ENCODE measurements at places on chromosomes 12 and 14.

DNA sequence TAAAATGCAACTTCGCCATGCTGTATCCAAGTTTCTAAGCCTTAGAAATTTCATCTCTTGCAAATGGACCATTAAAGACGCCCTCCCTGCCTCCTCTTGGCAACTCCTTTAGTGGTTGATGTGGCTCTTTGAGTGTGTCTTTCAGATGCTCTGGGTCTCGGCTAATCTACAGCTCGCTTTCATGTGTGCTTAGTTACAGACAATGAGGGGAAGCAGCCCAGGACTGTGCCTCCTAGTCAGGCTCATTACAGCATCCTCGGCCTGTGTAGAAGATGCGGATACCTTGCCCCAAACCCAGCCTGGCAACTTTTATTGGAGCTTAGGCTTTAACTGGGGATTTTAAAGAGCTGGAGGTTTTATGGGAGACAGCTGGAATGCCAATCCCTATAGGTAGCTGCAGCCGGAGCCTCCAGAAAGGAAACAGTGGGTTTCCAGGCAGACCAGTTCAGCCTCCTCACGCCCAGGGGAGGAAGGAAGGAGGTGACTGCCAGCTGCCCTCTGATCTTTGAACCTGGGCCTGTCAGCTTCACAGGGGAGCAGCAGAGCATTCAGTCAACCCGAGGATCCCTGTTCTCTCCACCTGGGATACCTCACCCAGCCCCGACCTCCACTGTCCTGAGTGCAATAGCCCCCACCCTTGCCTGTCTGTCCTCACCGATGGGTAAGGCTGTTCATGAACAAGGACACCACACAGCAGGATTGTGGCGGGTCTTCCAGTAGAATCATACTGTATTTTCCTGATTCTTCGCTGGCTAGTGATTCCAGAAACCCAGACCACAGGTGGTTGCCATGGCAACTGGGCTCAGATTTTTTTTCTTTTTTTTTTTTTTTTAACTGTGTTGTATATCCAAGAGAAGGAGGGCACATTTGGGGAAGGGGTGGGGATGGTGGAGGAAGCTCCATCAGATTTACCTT is 638.5 kb downstream of the MED13L start:
- no peak for DNase-seq

GRCh38 chr12:130667421-130667960 is 48.6 kb downstream of the RIMBP2 start:
- DNase-seq = no peak

DNA sequence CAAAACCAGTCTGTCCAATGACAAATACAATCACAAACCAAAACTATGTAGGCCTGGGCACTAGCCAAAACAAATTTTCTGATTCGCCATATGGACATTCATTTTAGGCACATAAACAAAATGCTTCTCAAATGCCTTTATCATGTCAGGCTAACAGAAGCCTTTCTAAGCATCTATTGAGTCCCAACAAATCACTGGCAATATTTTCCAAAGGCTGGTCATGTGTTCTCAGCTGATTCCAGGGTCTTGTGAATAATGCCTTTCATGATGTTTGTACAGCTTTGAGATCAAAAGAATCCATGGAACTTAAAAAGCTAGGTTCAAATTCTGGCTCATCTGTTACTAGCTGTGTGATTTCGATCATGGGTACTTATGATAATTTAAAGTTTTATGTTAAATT is 16.1 kb downstream of the FSCB start:
- no peak for DNase-seq

- no peak for DNase-seq
Measured at GRCh38 chr12:81610955-81611889, 147.9 kb downstream of the PPFIA2 start.

DNA sequence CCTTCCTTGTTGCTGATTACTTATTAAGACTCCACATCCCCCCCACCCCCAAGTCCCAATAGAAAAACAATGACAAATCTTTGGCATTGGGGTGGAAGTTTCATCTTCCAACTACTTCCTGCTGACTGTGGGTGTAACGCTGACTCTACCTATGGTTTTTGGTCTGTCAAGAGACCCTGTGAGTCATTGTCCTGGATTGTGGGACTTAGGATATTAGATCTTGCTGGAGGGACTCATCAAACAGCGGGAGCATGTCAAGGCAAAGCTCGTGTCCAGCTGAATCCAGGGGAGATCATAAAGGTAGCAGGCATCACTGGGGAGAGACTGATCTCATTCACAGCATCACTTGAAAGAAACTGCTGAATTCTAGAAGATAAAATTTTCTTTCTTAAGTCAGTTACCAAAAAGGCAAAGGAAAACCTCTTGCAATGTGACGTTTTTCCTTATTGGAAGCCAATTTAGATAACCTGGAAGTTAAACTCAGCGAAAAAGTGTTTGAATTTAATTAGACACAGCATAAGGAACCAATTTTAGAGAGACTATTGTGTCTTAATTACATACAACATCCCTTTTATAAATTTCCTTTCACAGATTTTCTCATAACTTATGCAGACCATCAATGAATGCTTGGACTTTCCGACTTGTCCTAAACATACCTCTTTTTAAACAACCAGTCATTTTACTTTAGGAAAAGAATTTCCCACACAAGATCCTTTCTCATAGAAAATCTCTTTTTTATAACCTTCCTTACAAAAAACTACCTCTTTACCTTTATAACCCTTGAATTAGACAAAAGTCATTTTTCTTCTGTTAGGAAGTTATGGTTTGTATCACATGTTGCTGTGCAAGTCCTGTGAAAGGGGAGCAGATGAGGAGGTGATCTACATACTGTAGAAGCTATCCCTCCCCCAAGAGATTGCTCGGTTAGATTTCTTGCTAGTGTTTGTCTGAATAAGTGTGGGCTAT is 94.6 kb upstream of the SCAF11 start:
- no peak for DNase-seq

- DNase-seq = no peak
Measured at GRCh38 chr14:21192875-21193535, 37.1 kb upstream of the OR5AU1 start.

DNA sequence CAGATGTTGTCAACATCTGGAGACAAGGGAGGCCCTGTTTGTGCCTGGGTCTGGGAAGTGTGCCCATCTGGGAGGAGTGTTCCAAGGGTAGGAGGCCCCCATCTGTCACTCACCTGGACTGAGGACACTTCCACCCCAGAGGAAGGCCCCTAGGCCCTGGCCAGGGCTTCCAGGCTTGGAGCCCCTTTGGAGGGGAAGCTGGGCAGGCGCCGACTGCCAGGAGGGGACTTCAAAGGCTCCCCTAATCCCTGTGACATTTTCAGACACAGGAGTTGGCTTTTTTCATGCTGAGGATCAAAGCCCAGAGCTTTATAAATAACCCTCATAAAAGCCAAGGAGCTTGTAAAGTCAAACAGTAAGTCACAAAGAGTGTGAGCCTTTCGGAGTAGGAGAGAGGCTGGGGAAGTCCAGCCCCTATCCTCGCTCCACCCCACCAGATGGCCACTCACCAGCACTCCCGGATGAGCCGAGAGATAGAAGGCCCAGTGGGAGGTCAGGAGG is 17.6 kb upstream of the FAM222A start:
- DNase-seq = no peak

- DNase-seq = no peak
Measured at GRCh38 chr12:130953771-130954543, at the start of gene ADGRD1. TSS of gene ADGRD1 (plus strand) at chr12:130953907. CDS start at chr12:130954466, 559 bp downstream.

- DNase-seq = no peak
Measured at GRCh38 chr12:69490920-69491643, 20.9 kb downstream of the FRS2 start.

DNA sequence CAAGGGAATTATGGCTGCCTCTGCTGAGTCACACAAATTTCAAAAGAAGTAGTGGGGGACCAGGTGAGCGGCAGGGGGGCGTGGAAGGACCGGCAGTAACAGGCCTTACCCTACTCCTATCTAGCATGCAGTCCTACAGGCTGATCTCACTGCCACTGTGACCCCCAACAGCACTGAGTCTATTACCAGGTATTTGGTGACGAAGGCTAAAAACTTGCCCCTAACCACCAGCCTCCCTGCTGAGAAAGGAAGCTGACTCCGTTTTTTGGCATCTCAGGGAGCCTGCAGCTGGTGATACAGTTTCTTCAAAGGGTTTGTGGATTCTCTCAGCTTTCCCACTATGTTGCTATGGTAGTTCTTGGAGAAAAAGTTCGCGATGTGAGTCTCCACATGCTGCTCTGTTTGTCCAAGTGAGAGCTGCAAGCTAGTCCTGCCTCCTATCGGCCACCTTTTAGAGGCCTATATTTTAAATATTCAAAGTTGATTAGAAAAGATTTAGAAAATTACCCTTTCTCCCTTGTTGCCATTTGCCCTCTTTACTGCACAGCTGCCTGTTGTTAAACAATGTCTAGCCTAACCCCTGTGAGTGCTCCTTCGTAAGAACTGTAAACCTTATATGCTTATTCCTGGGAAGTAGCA is 57.1 kb upstream of the SLCO1B1 start:
- no peak for DNase-seq

GRCh38 chr12:50637870-50638481 is 125.9 kb upstream of the ATF1 start:
- DNase-seq = no peak

GRCh38 chr14:65439117-65439516 is 26.6 kb downstream of the FUT8 start:
- no peak for DNase-seq

GRCh38 chr12:51508285-51508684 is 82.7 kb upstream of the SCN8A start:
- no peak for DNase-seq

DNA sequence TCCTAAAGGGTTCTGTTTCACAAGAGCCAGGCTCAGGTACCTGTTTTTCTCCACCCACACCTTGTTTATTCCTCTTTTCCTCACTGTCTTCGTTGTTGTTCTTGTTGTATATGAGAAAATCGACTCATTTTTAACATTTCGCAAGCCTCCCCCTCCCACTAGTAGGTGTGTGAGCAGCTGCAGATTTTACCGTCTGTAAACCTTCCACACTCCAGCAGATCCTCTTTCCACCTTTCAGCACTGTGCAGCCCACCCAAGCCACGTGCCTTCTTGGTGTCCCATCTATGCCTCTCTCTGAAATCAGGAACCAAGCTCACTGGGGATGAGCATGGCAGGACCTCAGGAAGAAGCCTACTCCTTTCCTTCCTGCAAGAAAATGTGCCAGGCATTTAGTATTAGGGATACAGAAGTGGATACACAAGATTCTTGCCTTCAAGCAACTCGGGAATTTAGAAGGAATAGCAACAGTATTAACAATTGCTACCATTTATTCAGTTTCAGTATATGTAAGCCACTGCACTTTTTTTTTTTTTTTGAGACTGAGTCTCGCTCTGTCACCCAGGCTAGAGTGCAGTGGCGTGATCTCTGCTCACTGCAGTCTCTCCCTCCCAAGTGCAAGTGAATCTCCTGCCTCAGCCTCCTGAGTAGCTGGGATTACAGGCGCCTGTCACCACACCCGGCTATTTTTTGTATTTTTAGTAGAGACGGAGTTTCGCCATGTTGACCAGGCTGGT is 113.6 kb downstream of the CHST11 start:
- DNase-seq = no peak

GRCh38 chr12:127773520-127773919 is 493.4 kb upstream of the TMEM132C start:
- no peak for DNase-seq

- DNase-seq = no peak
Measured at GRCh38 chr14:51597261-51598001, 54.3 kb upstream of the FRMD6 start.

- no peak for DNase-seq
Measured at GRCh38 chr12:39199351-39199750, 243.6 kb downstream of the KIF21A start.

DNA sequence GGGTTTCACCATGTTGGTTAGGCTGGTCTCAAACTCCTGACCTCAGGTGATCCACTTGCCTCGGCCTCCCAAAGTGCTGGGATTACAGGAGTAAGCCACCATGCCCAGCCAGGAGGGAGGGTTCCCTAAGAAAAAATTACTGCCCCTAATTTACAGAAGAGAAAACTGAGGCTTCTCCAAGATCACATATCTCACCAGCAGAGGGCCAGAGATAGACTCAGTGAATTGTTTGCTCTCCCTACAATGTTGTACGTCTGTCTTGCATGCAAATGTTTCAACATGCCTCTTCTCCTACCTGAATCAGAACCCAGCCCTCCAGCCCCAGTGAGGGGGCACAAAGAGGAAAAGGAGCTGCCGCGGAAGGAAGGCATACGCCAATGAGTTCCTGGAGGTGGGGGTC is 48.3 kb upstream of the TMEM263 start:
- DNase-seq = no peak

DNA sequence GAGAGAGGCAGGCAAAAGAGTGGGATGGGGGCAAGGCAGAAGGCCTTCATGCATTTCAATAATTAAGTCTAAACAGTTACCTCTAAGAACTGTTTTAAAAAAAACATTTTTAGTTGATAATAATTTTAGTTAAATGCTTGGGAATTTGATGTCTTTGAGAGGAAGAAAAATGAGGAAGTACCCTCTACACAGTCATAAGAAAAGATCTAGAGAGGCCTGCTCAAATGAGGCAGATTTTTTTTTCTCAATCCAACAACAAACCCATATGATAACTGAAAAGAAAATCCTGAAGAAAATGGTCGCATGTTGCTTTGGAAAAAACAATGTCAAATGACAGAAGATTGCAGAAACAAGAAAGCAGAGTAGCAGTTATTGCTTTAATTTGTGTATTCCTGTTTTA is 25.6 kb downstream of the SINHCAF start:
- DNase-seq = no peak

- no peak for DNase-seq
Measured at GRCh38 chr12:14845350-14845750, 2.0 kb upstream of the ART4 start.

- no peak for DNase-seq
Measured at GRCh38 chr14:50813544-50813863, 17.5 kb downstream of the NIN start.

- no peak for DNase-seq
Measured at GRCh38 chr12:70468741-70469140, 102.7 kb downstream of the KCNMB4 start.

DNA sequence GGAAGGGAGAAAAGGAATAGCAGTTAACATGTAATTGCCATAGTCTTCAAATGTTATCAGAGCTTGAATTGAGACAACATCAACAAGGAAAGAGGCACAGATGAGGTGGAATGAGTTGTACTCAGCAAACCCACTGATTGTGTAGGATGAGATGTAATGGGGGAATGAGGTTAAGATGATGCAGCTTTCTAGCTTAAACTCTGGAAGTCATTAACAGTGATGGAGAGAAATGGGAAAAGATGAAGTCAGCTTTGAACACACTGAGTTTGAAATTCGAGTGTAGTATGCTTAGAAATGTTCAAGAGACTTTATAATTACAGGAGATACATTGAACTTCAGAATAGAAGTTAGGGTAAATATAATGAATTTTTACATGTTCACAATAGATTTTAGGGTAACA is 106.9 kb downstream of the PRKD1 start:
- DNase-seq = no peak
